ENCODE measurements at places on chromosomes 12 and 14.

GRCh38 chr14:104387022-104388010 is 192.2 kb upstream of the C14orf180 start:
- DNase-seq: no peak

GRCh38 chr12:74906224-74906623 is 303.4 kb downstream of the KCNC2 start:
- DNase-seq: no peak

DNA sequence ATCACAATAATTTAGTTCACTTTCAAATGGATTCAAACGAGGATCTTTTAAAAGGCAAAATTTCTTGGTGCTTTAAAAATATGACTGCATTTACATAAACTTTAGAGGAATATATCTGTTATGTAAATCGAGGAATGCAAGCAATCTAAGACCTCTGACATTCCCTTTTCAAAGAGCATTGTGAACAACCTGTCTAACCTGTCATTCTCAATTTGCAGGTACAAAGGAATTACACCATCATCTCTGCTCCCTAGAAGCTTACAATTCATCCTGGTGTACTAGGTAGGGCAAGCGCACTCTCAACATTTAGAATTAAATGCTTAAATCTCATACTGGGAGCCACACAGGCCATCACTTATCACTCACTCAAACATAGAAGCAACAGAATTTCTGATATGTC is 35.6 kb downstream of the BMP4 start:
- DNase-seq: no peak

GRCh38 chr12:54146506-54147145 is 42.2 kb downstream of the SMUG1 start:
- DNase-seq: no peak
